ENCODE measurements at places on chromosomes 2 and 18.

- no peak for DNase-seq
These were observed 74.8 kb downstream of the B3GNT2 start for GRCh38 chr2:62270728-62271127.

- peak; percentile 68 for DNase-seq
These were observed 108.0 kb downstream of the SGPP2 start for GRCh38 chr2:222532315-222532714.

DNA sequence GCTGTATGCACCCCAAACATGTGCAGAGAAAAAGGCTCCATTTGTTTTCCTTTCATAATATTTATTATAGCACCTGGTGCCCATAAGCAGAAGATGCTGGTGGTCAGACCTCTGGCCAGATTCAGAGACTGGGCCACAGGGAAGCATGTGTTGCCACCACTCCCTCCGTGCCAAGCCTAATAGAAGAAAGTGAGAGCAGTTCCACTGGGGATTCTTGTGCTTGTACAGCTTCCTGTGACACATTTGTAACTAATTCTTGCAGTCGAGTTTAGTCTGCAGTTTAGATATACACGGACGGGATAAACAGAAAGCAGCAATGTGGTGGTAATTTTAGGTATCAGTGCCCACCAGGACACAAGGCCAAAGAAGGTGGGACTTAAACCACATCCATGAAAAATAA lies 135.4 kb upstream of the PIEZO2 start:
- DNase-seq = no peak

GRCh38 chr2:177992992-177993391 lies 79.6 kb downstream of the PDE11A start:
- no peak for DNase-seq

DNA sequence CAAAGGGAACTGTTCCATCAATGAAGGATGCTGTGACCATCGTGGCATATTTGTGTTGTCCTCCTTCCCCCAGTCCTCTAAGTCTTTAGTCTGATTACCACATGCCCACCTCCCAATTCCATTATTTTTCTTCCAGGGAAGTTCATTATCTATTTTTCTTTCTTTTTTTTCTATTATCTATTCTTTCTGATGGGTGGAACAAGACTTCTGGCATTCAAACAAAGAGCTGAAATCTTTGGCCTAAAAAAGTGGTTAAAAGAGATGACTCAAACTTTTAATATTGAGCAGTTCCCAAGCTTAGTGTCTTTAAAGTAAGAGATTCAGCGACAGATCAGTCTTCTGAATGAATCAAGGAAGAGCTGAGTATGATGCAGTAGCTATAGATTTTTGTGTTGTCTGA lies 66.6 kb downstream of the DIS3L2 start:
- no peak for DNase-seq

DNA sequence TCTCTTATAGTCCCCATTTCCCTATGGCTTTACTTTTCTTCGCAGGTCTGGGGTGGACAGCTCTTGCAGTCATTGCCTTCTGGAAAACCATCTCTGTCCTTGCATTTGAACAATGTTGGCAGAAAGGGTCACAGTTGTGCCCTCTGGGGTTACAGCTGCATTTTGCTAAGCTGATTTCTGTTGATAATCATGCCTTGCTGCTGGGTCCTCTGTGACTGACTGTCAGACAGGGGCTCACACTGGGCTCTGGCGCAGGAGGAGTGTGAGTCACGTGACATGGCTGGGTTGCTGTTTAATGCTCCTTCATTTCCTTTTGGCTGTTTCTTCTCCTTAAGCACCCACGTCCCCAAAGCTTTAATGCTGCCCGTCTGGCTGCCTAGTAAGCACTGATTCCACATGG lies 196.6 kb upstream of the LHCGR start:
- no peak for DNase-seq
